ENCODE measurements at places on chromosomes 1 and 21.
A peak's percentile ranks its signal among the peaks of the same experiment; 100 is the strongest.

DNA sequence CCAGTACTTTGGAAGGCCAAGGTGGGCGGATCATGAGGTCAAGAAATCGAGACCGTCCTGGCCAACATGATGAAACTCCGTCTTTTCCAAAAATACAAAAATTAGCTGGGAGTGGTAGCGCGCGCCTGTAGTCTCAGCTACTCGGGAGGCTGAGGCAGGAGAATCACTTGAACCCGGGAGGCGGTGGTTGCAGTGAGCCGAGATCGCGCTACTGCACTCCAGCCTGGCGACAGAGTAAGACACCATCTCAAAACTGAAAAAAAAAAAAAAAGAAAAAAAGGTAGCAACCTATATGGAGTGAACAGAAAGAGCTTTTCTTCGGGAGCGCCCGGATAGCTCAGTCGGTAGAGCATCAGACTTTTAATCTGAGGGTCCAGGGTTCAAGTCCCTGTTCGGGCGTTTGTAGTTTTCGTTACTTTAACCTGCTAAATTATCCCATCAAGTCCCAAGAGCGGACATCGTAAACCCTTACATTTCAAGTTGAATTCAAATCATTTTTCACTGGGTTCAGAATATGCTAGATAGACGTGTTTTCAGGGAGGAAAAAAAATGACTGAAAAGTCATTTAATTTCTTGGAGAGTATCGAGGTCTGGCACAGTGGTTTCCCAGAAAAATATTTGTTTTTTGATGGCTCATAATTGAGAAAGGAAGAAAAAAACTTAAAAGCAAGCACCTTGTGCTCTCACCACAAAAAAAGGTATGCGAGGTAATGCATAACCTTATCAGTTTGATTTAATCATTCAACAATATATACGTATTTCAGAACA lies 9.8 kb upstream of the MDM4 start:
- DNase-seq = peak; percentile 94

DNA sequence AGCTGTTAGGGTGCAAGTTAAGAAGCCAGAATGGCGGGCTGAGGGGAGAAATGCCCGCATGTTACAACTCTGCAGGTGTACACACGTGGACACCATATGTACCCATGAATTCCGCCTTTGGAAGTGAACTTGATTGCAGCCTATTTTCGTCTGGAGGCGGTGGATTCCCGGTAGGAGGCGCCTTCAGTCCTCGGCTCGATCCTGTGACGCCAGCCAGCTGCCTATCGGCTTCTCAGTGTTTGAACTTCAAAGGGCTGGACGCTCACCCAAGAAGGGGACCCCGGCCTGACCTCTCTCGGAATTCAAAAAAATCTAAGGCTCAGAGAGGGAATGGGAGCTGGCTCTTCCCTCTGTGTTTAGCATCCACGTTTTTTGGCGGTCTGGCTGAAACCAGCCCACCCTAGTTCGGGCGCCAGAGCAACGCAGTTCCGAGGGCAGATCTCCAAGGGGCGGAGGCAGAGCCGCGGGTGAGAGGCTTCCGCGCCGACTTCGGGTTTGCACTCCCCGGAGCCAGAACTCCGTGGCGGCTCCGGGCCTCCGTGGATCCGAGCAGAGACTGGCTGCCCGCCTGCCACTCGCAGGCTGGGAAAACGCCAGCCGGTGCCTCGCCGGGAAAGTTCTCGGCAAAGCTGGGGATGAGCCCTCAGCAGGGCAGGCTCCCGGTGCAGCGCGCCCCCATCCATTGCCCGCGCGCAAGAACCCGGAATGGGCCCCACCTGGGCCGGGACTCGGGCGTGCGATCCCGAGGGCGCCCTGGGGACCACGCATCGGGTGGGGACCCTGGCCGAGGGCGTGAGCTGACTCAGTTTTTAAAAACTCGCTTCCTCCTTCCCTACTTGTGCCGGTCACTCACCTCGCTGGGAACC lies 996 bp upstream of the TMEM51 start:
- peak; percentile 87 for DNase-seq

DNA sequence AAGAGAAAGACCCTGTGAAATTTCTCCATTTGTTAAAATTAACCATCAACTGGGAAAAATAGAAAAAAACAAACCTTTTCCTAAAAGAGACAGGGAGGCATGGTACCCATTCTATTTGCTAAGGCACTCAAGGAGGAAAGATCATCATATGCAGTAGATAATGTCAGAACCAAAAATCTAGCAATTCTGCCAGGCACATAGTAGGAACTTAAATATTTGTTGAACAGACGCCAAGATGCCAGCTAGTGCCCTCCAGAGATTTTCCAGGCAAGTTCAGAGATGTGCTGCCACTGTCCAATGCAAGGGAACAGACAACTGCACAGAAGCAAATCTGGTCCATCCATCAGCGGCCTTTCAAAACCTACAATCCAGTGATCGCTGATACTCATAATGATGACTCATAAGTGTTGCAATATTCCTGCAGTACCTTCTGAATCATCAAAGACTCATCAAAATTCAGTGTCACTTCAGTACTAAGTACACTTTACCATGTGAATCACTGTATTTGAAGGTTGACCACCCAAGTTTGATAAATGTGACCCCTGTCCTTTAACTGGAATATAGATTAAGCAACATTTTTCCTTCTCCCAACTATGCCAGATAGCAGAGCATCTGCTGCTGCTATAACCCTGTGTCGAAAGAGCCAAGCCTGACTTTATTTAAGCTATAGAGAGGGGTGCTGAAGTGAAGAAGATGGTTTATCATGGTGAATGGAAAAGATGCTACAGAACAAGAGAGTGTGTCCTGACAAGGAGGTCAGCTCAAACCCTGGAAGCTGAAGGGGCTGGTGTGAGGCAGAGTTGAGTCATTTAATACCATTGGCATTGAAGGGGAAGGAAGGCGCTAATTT lies 99.1 kb downstream of the MT1HL1 start:
- DNase-seq = peak; percentile 85

GRCh38 chr1:204348722-204349121 lies 11.0 kb downstream of the PLEKHA6 start:
- DNase-seq = peak; percentile 45

DNA sequence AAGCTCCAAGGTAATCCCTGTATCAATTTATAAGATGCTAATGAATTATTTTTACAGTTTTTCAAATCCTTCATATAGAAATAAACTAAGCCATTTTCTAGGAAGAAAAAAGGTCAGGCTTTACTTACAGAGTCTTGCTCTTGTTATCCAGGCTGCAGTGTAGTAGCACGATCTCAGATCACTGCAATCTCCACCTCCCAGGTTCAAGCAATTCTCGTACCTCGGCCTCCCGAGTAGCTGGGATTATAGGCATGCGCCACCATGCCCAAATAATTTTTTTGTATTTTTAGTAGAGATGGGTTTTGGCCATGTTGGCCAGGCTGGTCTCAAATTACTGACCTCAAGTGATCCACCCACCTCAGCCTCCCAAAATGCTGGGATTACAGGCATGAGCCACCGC lies 27.0 kb downstream of the RERE start:
- no peak for DNase-seq

GRCh38 chr1:37476460-37477197 lies 2.2 kb downstream of the ZC3H12A start:
- peak; percentile 94 for DNase-seq

- DNase-seq = no peak
Observed at GRCh38 chr1:167248707-167249642, 28.3 kb downstream of the POU2F1 start.

GRCh38 chr1:204858363-204858821 lies 12.3 kb upstream of the NFASC start:
- no peak for DNase-seq

GRCh38 chr1:113647164-113647563 lies 112.1 kb downstream of the PHTF1 start:
- peak; percentile 11 for DNase-seq

GRCh38 chr1:9086045-9086444 lies 16.6 kb upstream of the SLC2A5 start:
- DNase-seq = no peak

GRCh38 chr21:44969931-44970755 lies 30.3 kb downstream of the SLX9 start:
- DNase-seq = peak; percentile 81

DNA sequence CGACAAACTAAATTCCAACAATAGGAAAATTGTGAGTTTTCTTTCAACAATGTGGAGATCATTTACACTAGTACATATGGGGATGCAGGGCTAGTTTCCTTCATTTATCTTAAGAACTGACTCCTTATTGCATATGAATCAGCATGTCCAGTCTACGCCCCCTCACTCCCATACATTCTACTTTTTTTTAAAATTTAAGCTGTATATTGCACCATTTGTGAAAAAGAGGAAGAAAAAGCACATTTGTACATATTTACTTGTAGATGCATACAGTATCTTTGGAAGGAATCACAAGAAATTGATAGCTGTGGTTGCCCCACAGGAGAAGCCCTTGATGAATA lies 15.9 kb downstream of the VPS26C start:
- DNase-seq = no peak

- no peak for DNase-seq
Observed at GRCh38 chr1:3872546-3872945, 15.3 kb downstream of the DFFB start.

- peak; percentile 74 for DNase-seq
Observed at GRCh38 chr1:56525489-56526041, 53.8 kb downstream of the PLPP3 start.

- peak; percentile 82 for DNase-seq
Observed at GRCh38 chr1:162141281-162142054, 72.0 kb downstream of the NOS1AP start.

- no peak for DNase-seq
Observed at GRCh38 chr1:223733898-223734852, 21.8 kb downstream of the CAPN2 start.

DNA sequence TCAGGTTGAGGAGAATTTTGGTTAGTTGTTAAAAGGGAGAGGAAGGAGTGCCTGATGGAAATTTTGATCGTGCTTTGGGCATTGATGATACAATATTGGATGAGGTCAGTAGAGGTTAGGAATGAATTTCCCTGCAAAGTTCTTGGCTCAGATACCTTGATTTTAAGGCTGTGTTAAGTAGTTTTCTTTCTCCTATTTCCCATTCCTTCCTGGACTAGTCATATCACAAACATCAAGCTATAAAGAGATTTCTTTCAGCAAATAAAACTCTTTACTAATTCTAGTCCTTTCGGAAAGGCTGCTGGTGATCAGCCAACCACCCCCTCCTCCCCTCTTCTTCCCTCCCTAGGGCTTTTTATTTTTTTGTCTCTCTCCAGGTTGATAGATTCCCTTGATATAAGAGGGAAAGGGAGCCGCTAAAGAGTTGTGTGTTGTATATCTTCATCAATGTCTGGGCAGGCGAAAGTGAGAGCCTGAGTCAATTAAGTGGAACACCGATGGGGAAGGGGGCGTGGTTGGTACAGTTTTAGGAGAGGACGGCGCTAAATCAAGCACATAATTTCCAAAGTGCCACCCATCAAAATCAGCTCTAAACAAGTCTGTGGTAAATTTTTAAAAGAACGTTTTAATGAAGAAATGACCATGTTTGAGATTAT lies 100.1 kb upstream of the PLXNA2 start:
- no peak for DNase-seq

DNA sequence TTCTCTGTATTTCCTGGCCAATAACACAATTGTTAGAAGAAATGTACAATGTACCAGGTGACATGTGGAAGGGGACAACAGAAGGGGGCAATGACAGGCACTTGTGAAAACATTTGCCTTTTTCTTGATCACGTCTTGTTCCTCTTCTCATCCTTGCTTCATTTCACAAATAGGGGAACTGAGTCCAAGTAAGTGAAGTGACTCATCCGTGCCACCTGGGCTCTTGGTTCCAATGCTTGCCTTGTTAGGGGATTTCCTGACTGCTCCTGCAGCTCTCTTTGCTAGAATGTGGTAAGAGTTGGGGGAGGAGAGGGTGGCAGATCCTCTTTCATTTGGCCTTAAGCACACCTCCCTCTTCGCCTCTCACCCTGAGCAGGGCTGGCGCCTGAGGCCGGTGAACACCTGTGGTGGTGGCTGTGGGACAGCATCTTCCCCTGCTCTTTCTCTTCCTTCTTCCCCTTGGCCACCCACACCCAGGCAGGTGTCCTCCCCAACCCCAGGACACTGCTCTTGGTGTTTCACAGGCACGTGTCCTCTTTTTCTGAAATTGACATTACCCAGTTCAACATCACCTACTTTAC lies 2.2 kb upstream of the RHEX start:
- DNase-seq = no peak

GRCh38 chr1:19478322-19478721 lies 7.0 kb downstream of the CAPZB start:
- DNase-seq = no peak

- DNase-seq = no peak
Observed at GRCh38 chr1:66452982-66453381, 81.0 kb upstream of the SGIP1 start.

- no peak for DNase-seq
Observed at GRCh38 chr1:232695621-232696385, 65.9 kb upstream of the SIPA1L2 start.

GRCh38 chr1:76998582-76999223 lies 131.4 kb downstream of the ST6GALNAC5 start:
- DNase-seq = peak; percentile 92

GRCh38 chr1:119787776-119788175 lies 19.1 kb upstream of the HMGCS2 start:
- DNase-seq = no peak

DNA sequence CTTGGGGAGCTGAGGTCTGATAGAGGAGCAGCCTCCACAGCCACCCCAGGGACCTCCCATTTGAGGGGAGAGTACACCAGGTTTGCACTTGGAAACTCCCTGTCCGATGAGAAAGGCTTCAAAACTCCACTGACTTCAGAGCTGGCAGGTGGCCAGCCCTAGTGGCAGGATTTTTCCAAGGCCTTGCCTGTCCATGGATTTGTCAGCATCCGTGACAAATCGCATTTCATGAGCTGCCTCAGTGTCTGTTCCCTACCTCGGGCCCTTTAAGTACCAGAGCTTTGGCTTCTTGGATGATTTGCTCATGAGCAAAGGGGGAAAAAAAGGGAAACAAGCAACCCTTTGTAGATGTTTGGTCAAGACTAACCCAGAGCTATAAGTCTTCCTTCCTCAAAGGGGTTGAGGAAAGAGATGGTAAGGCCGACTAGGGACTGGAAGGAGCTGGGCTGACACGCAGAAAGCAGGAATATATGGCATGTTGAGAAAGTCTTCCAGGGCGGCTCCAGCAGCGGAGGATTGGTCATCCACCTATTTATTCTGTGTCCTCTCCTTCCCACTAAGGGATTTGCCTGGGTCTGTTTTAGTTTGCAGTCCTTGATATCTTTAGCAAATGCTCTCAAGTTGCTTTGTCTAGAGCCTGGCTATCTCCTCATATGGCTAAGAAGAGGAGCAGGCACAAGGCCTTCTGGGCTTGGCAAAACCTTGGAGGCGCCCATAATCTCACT lies 2.7 kb upstream of the HSPG2 start:
- peak; percentile 99 for DNase-seq

GRCh38 chr21:30831194-30831765 lies 1.7 kb upstream of the KRTAP7-1 start:
- peak; percentile 1 for DNase-seq

DNA sequence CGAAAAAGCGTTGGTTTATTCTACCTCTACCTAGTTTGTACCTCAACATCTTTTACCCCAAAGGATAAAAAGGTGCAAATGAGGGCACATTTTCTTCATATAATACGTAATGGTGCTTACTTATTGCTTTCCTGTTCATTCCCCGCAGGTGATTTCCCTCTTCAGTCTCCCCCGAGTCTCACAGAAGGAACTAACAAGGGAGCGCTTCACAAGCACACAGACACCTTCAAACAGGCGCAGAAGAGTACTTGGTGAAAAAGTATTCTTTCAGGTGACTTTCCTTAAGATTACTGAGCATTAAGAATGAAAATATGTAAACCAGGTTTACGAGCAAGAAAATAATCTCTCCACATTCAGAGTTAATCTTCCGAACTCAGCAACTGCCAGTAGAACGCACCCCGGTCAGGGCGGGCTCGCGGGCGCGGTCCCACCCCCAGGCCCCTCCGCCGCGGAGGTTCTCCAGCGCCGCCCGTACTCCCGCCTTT lies 511 bp upstream of the RABGAP1L start:
- DNase-seq = no peak

GRCh38 chr1:115669002-115669673 lies 27.4 kb downstream of the VANGL1 start:
- peak; percentile 87 for DNase-seq

Measured in EL (cell line).